ENCODE measurements at places on chromosomes 12 and 14. TPM values are rescaled to one million over a fixed set of nuclear protein-coding genes. Genes with fewer than 3 reads are reported as not detected.

DNA sequence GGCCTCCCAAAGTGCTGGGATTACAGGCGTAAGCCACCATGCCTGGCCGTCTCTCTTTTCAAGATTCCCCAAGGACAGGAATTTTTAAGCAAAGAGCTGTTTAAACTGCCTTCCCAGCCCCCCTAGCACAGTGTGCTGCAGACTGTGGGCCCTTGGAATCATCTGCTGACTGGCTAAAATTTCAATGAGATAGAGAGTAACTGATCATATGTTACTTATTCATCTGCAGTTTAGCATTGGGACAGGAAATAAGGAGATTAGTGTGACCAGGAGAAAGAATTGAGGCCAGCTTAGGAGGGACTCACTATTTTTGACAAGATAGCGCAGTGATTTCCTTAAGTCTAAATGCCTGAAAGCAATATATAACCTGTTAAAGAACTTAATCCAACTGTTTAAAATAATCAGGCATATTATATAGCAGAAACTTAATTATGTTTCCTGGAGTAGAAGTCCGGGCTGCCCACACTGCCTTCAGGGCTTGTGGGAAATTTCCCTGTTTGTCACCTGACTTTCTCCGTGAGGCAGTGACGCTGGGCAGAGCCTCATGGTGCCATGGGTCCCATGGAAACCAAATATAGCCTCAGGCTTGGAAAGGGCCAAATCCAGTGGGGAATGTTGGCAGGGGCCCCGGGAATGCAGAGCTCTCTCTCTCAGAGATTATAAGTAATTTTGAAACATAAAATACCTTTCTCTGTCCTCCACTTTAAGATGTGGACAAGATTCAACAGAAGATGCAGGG, 22.8 kb upstream of the CEBPE start:
- DNase-seq, result peak; percentile 46

Gene TMCC3
- 1.6 TPM for total RNA-seq

- peak; percentile 34 for DNase-seq
Observed at GRCh38 chr12:49777800-49778748, 36.7 kb downstream of the TMBIM6 start.

- no peak for DNase-seq
Observed at GRCh38 chr14:36161776-36162175, 14.7 kb downstream of the PTCSC3 start.

GRCh38 chr12:121981456-121981855, 40.2 kb upstream of the BCL7A start:
- DNase-seq, result no peak

- no peak for DNase-seq
Observed at GRCh38 chr12:122116707-122117535, 38.4 kb downstream of the MLXIP start.

Gene GPD1
- under 0.01 TPM for total RNA-seq

DNA sequence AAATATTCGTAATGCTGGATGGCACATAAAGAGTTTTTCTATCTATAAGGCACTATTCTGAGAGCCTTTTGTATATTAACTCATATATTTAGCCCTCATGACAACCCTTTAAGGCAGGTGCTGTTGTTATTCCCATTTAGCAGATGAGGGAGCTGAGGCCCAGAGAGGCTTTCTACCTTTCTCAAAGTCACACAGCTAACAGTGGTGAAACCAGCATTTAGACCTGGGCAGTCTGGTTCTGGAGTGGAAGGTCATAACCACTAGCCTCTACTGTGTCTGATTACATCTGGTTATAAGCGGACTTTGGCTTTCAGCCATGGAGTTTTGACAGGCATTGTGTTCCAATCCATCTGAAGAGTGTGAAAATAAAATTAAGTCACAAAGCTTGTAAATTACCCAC, 41.2 kb upstream of the HDAC7 start:
- no peak for DNase-seq

- DNase-seq, result no peak
Observed at GRCh38 chr14:77547512-77548180, 49.0 kb upstream of the ISM2 start.

Gene PLXNC1
- total RNA-seq, result 0.97 TPM

Gene OTX2
- total RNA-seq, result not detected

DNA sequence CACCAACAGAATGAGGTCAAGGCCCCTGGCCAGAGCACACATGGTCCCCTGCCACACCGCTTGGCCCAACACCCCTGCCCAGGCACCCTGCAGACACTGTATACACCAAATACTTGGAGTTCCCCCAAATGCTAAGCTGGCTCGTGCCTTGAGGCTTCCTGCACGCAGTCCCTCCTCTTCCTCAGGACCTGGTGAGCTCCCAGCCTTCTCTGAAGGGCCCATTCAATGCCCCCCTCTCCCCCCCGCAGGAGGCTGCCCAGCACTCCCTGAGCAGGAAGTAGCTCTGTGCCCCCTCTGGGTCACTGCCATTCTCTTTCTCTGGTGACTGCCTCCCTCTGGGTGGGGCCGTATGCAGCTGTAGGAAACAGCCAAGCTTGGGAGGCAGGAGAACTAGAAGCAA, 75.3 kb downstream of the ITPK1 start:
- DNase-seq, result no peak

Data from fibroblast of villous mesenchyme (primary cell).